Osteoblast (primary cell): ENCODE measurements at places on chromosomes 7 and 10. TPM values are rescaled to one million over a fixed set of nuclear protein-coding genes. Genes with fewer than 3 reads are reported as not detected.

DNA sequence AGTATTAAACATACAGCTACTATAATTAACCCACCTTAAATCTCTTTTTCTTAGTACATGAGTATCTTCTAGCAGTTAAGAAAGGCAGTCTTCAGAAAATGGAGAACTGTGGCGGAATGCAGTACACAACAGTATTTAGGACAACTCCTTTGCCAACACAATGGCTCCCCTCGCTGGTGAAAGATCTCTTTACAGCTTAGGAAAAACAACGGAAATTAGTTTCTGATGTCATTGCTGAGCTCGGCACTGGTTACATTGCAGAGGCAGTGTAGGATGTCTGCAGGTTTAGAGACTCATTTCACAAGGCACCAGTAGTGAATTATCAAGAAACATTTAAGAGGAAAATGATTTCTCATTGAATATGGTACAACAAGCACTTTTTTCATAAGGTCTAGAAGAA is 43.4 kb downstream of the GLRX3 start:
- DNase-seq = peak; percentile 78

DNA sequence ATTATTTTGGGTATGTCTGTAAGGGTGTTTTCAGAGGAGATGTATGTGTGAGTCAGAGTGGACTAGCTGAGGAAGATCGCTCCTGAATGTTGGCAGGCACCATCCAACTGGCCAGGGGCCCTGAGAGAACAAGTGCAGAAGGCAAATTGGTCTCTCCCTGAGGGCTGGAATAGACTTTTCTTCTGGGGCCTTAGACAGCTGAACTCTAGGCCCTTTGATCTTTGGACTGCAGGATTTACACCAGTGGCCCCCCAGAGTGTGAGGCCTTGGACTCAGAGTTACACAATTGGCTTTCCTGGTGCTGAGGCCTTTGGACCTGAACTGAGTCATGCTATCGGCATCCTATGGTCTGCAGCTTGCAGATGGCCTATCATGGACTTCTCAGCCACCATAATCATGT is 217.2 kb downstream of the REEP3 start:
- DNase-seq = peak; percentile 71

DNA sequence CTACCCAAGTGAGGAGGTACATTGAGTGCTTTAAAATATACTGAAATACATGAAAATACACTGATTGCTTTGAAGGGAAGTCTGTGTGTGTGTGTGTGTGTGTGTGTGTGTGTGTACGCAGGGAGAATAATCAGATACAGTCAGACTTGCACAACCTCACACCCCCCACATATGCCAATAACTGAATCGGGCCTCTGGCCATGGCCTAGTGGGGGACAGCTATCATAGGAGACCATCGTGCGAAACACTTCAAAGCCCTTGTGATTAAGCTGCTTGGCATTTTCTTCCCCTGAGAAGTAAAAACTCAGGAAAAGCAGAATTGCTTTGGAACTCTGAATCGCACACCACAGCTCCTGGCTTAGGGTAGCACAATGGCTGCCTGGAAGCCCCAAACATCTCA is 135.1 kb downstream of the C10orf105 start:
- no peak for DNase-seq

The TRPV5 gene
- not detected in 2 replicates for total RNA-seq

The OPN4 gene
- total RNA-seq = not detected in 2 replicates
